ENCODE measurements at places on chromosomes 3 and 15.

DNA sequence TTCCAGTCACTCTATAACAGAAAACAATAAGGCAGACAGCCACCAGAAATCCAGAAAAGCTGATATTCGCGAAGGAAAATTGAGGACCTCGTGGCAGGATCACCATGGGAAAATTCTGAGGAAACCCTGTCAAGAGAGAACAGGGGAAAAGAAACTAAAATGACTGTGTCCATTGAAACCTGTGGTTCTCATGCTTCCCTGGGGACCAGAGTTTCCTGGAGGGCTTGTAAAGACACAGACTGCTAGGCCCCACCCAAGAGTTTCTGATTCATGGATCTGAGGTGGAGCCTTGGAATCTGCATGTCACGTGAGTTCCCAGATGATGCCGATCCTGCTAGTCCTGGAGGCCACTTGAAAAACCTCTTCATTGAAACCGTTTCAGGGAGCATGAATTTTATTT lies 420.5 kb downstream of the EPHB1 start:
- DNase-seq = no peak

GRCh38 chr3:184656458-184656828 lies 55.4 kb downstream of the MAGEF1 start:
- no peak for DNase-seq

GRCh38 chr3:197266331-197266730 lies 32.1 kb downstream of the DLG1 start:
- DNase-seq = no peak

DNA sequence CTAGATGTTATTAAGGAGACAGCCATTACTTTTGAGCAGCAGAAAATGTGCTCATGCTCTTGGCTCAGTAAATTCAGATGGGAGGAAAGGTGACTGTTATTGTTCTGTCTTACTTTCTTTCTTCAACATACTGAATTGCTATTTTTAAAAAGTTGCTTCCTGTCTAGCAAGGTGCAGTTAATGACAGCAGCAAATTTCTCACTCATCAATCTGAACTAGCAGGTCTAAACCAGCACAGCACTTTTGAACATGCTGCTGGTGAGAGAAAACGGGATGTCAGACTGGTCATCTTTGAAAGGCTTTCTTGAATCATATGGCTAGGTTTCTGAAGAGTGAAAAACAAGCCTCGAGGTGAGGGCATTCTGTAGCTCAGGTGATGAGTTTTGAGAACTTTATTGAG lies 384.7 kb downstream of the MFSD1 start:
- no peak for DNase-seq

- DNase-seq = no peak
These were observed 173.7 kb downstream of the ATG7 start for GRCh38 chr3:11445883-11446282.

GRCh38 chr15:64412216-64412615 lies 24.6 kb downstream of the TRIP4 start:
- DNase-seq = no peak

DNA sequence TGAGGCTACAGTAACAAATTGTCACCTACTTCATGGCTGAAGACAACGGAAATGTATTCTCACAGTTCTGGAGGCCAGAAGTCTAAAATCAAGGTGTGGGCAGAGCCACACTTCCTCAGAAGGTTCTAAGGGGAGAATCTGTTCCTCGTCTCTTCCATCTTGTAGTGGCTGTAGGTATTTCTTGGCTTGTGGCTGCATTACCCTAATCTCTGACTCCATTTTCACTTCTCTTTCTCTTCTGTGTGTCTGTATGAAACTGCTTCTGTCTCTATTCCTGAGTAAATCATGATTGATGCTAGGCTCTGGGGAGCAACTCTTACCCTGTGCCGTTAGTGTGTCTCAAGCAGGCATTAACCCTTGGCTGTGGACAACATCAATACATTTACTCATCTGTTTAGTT lies 164.7 kb downstream of the SQOR start:
- DNase-seq = no peak

DNA sequence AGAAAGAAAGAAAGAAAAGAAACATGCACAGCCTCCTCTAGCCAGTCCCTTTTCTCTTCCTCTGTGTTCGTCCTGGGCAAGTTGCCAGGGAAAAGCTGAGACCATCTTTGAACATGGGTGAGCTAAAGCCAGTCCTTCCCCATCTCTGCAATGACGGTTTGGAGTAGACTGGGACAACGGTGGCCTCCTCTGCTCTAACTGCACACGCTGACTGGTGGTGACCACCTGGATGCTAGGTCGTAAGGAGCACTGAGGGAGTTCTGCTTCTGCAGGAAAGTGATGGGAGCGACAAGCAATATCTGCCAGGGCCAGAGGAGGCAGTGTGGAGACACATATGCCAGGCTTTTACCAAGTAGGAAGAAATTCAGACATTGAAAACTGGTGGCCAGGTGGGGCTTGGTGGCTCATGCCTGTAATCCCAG lies 111.7 kb downstream of the NUP210 start:
- DNase-seq = peak; percentile 32

DNA sequence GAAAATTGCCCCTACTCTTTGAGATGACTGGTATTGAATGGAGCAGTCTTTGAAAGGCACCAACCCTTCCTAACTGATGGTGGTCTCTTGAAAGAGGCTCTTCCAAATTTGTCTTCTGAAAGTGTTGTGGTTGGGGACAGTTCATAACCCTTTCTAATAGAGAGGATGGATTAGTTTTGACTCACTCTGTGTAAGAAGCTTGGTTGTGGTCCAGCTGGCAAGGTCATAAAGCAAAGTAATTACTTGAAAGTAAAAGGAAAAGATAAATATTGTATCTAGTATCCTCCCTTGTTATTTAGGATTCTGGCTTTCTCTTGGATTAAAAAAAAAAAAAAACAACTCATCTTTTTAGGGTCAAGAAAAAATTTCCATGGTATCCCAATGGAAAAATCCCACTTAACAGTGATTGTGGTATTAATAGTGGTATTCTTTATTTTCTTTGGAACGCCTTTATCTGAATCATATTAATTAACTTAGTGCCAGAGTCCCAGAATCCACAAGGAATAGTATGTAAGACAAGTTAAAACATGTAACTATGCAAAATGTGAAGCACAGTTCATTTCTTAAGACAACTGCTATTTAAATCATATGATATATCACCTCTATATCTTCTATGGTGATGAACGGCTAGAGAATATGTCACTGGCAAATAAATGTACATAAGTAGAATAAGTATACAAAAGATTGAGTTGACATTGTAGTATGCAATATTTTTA lies 469.3 kb upstream of the CDIN1 start:
- DNase-seq = no peak

- DNase-seq = no peak
These were observed 64.8 kb upstream of the HEG1 start for GRCh38 chr3:125120379-125121122.

DNA sequence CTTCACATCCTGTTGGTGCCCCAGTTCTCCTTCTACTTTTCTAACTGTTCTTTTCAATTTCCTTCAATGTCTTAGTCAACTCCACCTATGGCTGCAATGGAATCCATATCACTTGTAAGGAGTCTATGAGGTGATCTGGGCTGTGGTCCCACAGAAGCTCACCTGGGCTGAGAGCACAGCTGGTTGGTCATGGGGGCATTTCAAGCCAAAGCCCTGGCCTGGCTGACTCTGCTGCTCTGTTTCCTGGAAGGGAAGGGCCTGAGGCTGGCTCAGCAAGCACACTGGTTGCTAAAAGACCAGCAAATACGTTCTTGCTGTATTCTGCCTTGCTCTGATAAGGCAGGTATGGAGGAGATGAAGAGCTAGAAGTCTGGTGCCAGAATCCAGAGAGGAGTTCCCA lies 29.0 kb downstream of the AMOTL2 start:
- no peak for DNase-seq

- DNase-seq = no peak
These were observed 8.4 kb upstream of the ISL2 start for GRCh38 chr15:76328106-76328696.

- no peak for DNase-seq
These were observed 375.9 kb downstream of the MCTP2 start for GRCh38 chr15:94607176-94607654.

Data from activated T-cell treated with anti-CD3 and anti-CD28 coated beads, Interleukin-2, amount 50 U/mL, for 1 hour (primary cell).